ENCODE measurements at places on chromosomes 4 and X.

- no peak for DNase-seq
Observed at GRCh38 chrX:105463473-105463872, 243.0 kb upstream of the TEX13A start.

GRCh38 chr4:173247321-173247720, 78.7 kb downstream of the GALNT7 start:
- DNase-seq, result no peak

DNA sequence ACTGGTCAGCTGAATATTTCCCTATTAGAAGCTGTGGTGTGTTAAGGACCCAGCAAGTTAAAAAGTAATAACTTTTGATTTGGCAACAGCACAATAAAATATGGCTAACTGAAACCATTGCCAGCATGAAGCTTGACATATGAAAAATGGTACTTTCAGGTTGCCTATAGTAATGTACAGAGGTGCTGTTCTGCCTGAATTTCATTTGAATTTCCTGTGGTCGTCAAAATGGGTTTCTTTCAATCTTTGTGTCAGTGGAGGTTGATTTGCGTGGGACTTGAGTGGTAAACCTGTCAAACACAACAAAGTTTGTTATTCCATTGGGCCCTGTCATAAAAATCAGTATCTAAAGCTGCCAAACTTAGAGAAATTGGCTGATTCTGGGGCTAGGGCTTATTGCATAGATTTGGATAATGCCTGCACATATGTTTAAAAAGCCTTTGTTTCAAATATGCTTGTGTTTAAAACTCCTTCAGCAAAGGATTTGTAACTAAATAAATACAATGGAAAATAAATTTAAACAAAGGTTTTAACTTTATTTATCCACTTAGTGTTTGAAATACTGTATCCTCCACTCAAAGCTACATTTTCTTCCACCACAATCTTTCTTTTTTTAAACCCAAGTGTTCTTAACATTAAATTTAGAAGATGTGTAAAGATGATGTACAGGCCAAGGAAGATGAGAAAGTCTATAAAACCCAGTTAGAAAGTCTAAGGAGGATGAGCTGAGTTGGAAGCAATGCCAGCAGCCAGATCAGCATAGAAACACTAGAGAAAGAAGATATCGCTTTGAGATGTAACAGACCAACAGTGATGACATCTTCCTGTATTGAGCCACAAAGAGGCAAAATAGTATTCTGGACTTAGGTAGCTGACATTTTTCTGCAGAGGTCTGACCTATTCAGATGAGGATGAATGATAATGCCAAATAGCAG, 134.8 kb upstream of the GIMD1 start:
- no peak for DNase-seq

DNA sequence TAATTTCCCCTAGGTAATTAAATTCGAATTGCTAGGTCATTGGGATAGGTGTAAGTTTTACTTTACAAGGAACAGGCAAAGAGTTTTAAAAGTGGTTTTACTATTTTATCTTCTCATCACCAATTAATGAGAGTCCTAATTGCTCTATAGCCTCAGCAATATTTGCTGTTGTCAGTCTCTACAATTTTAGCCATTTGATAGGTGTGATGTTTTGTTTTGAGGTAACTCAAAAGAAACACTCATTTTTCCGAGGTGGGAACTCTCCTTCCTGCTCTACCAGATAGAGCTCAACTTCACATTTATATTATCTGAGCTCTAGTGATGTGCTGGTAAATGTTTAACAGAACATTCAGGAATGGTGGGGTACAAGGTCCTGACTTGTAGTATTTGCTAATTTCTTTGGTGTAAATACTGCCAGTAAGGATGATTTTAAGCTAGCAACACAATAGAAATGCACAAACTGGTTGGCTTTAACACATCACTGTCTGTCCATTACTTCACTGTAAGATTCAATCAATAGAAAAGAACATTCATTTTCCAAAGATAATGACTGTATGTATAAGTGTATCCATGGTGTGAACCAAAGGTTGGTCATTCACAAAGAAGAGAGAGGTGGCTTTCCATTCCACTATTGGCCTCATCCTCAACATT, 62.7 kb downstream of the LDB2 start:
- DNase-seq, result no peak

- DNase-seq, result no peak
Observed at GRCh38 chr4:179751669-179752068, 2309.4 kb upstream of the AGA start.

GRCh38 chr4:151302432-151302831, 23.0 kb downstream of the SH3D19 start:
- DNase-seq, result no peak

GRCh38 chrX:153970357-153971123, 1.1 kb downstream of the HCFC1 start:
- no peak for DNase-seq

DNA sequence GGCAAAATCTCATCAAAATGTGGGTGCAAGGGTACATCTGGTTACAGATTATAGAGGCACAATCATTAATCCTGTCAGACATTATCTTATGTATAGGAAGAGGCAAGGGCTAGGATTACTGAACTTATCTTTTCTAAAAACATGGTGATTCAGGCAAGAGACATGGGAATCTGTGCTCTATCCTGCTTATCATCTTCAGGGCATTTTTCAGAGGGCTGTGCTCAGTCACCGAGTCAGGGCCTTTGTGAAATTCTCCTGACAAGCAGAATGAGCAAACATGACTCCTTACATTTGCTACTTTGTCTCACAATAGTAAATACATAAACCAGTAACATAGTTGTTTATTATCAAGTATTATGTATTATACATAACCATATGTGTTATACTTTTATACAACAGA, 84.2 kb upstream of the KCTD8 start:
- DNase-seq, result no peak

- no peak for DNase-seq
Observed at GRCh38 chrX:49120091-49120490, 3.4 kb downstream of the GPKOW start.

DNA sequence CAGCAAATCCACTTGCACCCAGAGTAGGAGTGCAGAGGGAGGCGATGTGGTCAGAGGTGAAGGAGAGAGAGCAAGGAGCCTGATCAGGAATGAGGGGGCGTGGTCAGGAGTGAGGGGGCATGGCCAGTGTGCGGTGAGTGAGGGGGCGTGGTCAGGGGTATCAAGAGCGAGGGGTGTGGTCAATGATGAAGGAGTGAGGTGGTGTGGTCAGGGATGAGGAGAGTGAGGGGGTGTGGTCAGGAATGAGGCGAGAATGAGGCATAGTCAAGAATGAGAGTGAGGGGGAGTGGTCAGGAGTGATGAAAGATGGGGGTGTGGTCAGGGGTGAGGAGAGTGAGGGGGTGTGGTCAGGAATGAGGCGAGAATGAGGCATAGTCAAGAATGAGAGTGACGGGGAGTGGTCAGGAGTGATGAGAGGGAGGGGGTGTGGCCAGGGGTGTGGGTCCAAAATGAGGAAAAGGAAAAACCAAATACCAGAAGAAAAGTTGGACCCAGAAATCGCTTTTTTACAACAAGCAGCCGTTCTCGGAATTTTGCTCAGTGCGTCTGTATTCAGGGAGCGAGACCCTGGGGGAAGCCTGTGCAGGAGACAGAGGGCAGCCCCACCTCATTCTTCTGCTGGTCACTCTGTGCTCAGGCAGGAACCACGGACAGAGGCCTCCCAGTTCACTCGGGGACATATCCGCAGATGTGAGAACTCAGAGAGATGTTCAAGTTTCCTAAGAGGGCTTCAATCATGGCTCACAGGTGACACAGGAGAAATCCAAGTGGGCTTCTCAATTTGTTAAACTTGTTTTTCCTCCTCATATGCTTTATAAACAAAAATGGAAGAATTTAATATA, 47.5 kb downstream of the MAGEA1 start:
- no peak for DNase-seq

DNA sequence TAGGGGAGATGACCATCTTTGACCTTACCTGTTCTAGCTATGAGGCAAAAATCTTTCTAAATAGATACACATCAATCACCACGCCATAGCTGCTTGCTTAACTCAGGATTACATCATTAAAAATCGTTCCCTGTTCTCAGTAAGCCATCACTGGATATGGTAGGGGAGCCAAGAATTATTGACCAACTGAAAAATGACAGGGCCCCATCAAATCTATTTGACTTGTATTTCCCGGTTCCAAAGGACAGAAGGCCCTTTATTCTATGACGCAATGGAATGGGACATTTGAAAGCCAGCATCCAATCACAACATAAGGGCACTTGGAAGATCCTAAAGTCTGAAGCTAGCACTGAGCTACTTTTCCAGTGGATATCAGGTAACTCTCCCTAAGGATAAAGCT, 75.6 kb upstream of the NOCT start:
- no peak for DNase-seq

- DNase-seq, result no peak
Observed at GRCh38 chr4:80420638-80421037, 85.1 kb downstream of the CFAP299 start.

All from stimulated activated CD8-positive, alpha-beta memory T cell treated with anti-CD3 and anti-CD28 coated beads, Interleukin-7, amount 100 ng/mL, for 1 hour (primary cell).